ENCODE measurements at places on chromosomes 7 and 10. TPM values are rescaled to one million over a fixed set of nuclear protein-coding genes. Genes with fewer than 3 reads are reported as not detected.

GRCh38 chr10:109027534-109028185 is 895.7 kb downstream of the XPNPEP1 start:
- no peak overlapping the region for H3K27ac ChIP-seq
- H3K4me1 ChIP-seq, result no peaks in the 10 kb centered on the region
- no peak overlapping the region for H3K4me3 ChIP-seq
- DNase-seq, result no peak
- H3K27me3 ChIP-seq, result no peaks in the 10 kb centered on the region
- no peaks in the 10 kb centered on the region for H3K36me3 ChIP-seq

The DDIT4 gene
- total RNA-seq, result 143 TPM

DNA sequence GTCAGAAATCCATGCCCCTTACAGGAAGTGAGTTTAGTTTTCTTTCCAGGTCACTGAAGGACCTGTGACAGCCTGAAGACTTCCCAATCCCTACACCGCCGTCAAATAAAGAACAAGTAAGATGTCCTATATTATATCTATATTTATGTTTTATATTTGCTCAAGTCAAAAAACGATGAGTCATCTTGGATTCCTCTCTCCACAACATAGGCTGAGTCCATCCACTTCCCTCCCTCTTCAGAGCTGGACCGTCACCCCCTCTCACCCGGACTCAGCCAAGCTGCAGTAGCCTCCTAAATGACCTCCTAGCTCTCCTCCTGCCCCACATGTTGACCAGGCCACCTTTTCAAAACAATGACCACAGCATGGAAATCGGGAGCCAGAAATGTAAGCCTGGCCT is 53.5 kb downstream of the GLI3 start:
- DNase-seq, result no peak
- no peaks in the 10 kb centered on the region for H3K36me3 ChIP-seq
- H3K27ac ChIP-seq, result no peak overlapping the region

The ODAD2 gene
- not detected for total RNA-seq

GRCh38 chr10:9450801-9451200 is 1396.3 kb downstream of the GATA3 start:
- no peak for DNase-seq
- H3K27me3 ChIP-seq, result no peaks in the 10 kb centered on the region
- no peaks in the 10 kb centered on the region for H3K36me3 ChIP-seq
- H3K27ac ChIP-seq, result no peak overlapping the region
- H3K4me3 ChIP-seq, result no peak overlapping the region
- H3K4me1 ChIP-seq, result no peaks in the 10 kb centered on the region

Data from Peyer's patch (tissue), 4 donors.